Ovary (tissue), 10 donors: ENCODE measurements at places on chromosomes 16 and 17.

GRCh38 chr17:28039251-28039650, 3.2 kb upstream of the NLK start:
- DNase-seq, result no peak

- DNase-seq, result no peak
Observed at GRCh38 chr17:61284746-61285145, 114.9 kb upstream of the TBX2 start.

GRCh38 chr17:77167472-77168306, 26.9 kb downstream of the SEC14L1 start:
- DNase-seq, result no peak

GRCh38 chr16:48201515-48202201, 42.4 kb upstream of the LONP2 start:
- DNase-seq, result no peak

GRCh38 chr16:55146966-55147365, 177.0 kb upstream of the IRX6 start:
- DNase-seq, result no peak

DNA sequence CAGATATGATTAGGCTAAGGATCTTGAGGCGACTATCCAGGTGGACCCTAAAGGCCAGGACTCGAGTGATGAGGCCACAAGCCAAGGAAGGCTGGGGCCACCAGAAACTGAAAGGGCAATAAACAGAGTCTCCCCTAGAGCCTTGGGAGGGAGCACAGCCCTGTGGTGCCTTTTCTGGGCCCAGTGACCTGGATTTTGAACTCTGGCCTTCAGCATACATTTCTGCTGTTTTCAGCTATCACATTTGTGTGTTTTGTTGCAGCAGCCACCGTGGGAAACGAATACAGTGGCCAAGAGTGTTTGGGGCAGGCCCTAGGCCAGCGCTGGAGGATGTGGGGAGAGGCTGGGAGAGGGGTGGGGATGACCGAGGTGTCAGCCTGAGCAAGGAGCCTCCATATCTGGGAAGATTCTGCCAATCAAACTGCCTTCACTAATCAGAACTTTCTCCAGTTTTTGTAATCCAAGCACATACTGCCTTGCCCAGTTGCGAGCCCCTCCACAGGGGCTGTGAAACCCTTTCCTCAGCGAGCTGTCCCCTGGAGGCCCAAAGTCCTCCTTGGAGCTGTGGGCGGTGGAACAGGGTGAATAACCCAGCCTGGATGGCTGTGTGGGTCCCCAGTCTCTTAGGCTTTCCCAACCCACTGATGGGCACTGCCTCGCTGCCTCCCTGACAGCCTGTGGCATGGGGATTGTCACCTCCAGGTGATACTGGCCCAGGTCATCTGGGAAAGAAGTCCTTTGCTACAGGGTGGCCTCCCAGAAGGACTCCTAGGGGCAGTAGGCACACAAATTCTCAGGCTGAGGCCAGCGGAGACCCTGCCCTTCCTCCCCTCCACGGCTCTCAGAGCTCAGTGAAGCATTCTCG, 16.8 kb downstream of the B9D1 start:
- DNase-seq, result no peak

- no peak for DNase-seq
Observed at GRCh38 chr17:66446419-66446818, 144.0 kb downstream of the PRKCA start.

DNA sequence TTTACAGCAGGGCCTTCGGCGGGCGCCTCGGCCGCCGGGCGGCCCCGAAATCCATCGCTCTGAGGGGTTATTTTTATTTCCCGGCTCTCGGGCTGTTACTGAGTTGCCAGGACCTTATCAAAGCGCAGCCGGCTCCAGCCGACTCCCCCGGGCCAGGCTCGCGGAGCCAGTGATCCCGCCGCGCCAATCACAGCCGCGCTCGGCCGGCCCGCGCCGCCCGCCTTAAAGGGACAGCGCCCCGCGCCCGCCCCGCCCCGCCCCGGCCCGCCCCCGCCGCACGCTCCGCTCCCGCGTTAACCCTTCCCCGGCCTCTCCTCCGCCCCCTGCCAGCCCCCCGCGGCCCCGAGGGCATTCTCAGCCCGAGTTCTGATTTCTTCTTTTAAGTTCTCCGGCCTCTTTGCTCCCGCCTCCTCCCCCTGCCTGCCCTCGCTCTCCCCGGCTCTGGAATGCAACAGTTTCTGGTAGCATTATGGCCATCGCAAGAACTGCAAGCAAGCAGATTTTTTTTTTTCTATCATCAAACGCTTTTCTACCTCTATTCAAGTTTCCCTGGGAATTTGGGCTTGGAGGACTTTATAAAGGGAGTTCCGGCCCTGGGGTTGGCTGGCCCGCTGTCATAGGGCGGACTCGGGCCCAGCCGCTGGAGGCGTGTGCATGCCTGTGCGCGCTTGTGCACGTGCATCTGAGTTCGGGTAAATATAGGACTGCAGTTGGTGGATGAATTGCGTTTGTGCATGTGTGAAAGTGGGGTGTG, at the start of gene AXIN2:
AXIN2 (minus strand) TSS at position 197 of the 754 bp plus-strand sequence. CDS start 3,028 bp downstream, outside the sequence.
- peak; percentile 93 for DNase-seq

DNA sequence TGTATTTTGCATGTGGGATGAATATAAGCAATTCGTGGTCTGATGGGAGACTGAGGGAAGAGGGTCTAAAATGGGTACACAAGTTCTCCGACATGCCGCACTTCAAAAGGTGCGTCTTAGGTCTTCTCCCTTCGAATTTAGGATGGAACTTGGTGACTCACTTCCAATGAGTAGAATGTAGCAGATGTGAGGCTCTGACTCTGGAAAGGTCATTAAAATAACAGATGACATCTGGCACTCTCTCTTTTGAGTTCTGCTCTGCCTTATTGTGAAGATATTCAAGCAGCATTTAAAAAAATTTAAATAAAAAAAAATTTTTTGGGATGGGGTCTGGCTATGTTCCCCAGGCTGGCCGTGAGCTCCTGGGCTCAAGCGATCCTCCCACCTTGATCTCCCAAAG, 92.7 kb downstream of the TMEM100 start:
- no peak for DNase-seq

DNA sequence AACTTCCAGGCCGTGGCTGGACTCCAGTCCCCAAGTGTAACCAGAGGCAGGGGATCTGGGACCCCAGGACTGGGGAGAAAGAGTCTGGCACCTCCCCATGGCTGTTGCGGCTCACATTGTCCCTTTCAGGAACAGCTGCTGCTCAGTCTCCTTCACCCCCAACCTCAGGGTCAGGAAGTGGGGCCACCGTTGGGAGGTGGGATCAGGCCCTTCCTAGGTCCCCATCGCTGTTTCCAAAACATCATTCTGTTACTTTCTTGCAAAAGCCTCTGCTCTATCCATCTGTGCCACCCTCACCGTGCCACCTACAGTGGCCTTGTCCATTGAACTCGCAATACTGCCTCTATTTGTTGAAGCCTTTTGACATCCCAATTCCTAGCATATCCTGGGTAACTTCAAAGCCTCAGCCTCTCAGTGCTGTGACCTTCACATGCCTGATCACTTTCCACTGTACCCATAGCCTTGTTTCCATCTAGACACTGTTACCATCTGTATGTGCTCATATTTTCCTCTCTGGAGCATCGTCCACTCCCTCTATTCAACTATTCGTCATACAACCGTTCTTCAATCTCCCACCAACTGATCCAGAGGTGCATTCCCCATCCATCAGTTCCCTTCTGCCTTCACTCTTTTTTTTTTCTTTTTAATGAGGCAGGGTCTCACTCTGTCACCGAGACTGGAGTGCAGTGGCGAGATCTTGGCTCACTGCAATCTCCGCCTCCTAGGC, 15.0 kb upstream of the SRCIN1 start:
- no peak for DNase-seq

DNA sequence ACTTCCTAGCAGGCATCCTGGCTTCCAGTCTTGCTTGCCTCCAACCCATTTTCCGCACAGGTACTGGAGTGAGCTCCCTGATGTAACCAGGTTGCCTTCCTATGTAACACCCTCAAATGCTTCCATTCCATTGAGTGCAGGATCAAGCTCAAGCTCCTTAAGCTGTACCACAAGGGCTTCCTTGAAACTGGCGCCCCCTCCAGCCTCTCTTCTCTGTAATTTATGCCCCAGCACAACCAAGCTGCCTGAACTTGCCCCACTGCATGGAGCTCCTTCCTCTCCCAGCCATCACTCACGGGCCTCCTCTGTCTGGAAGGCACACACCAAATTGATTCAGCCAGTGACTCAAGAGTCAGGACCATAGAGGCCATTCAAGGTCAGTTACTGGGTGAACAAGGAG, 234.8 kb upstream of the RPL38 start:
- no peak for DNase-seq

DNA sequence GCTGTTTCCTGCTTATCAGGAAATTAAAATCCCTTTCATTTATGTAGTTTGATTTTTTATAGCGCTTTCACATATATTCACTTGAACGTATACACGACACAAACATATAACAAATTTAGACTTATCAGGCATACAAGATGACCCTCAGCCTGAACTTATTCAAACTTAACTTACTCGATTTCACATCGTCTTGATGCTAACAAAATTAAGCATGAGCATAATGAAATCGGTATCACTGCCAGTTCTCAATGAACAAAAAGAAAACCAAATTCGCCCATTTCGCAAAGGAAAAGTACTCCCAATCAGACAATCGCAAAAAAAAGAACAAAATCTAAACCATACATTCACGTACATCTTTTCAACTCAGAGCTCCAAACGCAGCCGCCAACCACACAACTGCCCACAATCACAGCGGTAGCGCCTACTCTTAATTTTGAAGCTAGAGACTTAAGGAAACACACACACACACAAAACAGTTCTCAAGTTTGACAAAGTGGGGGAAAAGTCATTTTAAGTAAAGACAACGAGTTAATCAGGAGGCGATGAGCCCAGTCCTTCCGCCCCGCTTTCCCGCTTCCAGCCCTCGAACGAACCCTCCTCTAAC, 1.1 kb downstream of the GJC1 start:
- peak; percentile 23 for DNase-seq

DNA sequence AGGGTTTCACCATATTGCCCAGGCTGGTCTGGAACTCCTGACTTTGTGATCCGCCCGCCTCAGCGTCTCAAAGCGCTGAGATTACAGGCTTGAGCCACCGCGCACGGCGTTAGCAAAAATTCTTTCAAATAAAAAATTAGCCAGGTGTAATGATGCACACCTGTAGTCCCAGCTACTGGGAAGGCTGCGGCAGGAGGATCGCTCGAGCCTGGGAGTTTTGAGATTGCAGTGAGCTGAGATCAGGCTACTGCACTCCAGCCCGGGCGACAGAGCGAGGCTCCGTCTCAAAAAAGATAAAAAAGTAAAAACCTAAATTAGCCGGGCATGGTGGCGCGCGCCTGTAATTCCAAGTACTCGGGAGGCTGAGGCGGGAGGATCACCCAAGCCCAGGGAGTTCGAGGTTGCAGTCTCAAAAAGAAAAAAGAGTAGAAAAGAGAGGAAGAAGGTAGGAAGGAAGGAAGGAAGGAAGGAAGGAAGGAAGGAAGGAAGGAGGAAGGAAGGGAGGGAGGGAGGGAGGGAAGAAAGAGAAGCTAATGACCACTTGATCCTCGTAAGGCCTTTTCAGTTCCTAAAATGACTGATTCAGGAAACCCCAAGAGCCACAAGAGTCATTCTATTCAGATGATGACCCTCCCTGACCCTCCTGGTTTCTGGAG, 59.2 kb downstream of the SRL start:
- DNase-seq, result no peak

GRCh38 chr16:27398894-27399853, 2.8 kb upstream of the IL21R start:
- DNase-seq, result no peak

DNA sequence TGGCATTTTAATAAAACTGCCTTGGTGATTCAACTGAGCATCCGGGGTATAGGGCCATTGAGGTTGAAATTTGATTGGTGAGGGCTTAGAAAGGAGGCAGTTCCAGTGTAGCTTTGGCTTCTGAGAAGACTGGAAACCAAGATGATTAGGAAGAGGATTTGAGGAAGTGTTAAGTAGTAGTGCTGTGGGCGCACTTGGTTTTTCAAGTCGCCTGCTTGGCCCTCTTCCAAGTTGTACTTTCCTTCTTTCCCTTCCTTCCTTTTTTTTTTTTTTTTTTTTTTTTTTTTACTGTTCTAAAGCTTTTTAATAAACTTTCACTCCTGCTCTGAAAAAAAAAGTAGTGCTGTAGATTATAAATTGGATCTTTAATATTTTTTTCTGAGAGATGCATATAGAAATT, 320.5 kb downstream of the UTP18 start:
- no peak for DNase-seq

GRCh38 chr17:8630227-8630801, at the start of gene MYH10:
TSS of gene MYH10 (minus strand) at chr17:8630725. CDS start at chr17:8623246, 7,479 bp downstream.
- no peak for DNase-seq

DNA sequence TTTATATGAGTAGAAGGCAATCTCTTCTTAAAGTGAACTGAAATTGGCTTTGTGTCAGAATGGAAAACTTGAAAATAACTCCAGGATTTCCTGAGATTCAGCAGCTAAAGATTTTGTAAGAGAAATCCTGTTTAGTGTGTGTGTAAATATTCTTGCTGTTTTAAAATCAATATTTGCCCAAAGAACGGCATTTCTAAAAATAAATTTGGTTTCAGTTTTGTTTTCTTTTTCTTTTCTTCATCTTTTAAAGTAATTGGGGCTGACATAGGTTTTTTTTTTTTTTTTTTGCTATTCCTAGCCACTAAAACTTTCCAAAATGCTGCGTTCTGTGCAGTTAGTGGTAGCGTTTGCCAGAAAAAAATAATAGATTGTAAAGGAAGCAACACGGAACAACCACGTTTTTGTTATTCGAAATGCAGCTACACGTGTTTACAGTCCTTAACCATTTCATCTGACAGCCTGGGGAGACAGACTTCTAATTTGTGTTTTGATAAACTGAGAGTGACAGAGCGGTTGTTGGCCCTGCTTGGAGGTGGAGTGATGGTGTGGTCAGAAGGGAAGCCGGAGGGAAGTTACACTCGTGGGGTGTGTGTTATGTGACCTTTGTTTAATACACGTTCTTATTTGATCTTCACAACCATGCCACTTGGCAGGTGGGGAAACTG, 21.6 kb upstream of the SMPD3 start:
- DNase-seq, result no peak

GRCh38 chr16:89199241-89200123, 855 bp downstream of the SLC22A31 start:
- no peak for DNase-seq

DNA sequence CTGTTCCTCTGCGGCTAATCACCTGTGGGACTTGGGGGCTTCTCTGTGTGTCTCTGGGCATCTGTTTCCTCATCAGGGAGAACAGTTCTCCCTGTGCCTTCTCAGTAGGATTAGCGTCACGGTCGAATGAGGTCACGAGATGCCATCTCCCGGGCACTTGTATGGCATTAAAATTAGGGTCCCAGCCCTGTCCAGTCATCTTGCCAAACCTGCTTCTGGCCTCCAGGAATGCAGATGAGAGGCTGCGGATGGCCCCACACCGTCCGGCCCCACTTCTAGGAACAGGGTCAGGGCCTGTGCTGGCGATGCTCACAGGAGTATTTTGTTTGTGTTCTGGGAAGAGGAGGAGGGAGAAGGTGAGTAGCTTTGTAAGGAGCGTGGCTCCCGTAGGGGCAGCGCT, 58.5 kb downstream of the OR1D5 start:
- DNase-seq, result no peak
